ENCODE measurements at places on chromosomes 2 and 18.
A peak's percentile ranks its signal among the peaks of the same experiment; 100 is the strongest.

DNA sequence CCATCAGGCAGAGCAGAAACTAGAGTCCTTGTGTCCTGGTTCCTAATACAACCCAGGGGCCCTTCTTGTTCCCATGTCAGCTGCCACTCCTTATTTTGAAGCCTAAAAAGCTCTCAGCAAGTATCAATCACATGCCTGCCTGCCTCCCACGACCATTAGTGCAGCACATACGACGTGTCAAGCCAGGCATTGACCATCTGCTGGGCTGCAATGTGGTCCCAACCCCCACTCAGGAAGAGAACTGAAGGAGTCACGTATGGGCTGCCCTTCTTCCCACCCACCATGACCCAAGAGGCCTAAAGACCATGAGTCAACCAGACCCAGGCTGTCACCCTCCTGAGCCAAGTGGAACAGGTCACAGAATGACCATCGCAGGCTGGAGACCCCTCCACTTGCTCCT lies 98.8 kb downstream of the KLHL29 start:
- no peak for DNase-seq

DNA sequence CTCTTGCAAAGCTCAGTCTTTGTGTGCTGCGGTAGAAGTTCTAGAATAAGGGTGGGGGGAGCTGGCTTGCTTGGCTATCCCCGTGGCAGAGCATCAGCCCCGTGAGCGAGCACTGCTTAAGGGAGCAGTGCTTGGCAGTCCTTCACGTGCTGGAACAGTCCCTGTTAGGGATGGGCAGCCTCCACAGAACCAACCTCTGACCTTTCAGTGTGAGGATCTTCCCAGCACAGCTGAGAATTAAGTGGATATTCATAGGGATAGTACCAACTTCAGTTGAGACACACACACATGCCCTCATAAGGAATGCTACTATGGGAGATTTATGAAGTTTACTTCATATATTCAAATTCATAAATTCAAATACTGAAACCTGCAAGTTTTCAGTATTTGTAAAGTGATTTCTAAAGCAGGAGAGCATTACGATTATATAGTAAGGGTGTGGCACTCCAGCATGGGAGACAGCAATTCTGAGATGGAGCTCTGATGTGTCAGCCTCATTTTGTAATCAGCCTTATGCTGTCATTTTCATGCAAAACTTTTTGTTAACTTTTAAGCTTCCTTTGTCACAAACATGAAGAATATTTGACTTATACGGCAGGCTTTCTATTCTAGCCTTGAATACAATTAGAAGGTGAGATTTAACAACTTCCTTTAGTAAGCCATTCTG lies 39.5 kb downstream of the ATP9B start:
- DNase-seq: no peak

DNA sequence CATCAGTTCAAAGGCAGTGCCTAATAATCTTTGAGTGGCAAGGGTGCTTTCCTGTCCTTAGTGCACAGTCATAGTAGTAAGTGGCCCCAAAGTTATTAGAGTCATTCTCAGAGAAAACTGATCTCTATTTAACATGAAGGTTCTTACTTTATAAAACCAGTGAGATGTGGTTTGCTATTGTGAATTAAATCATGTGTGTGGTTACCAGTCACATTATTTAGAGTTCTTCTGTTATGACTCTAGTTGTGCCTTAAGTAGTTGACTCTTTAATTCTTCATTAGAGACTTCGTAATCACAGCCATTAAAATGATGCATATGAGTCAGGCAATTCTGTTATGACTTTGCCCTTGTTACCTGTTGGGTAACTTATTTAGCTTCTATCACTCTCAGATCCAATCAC lies 1392.9 kb upstream of the ACVR2A start:
- DNase-seq: peak; percentile 19

GRCh38 chr18:12745095-12745795 lies 42.4 kb downstream of the PSMG2 start:
- DNase-seq: no peak

DNA sequence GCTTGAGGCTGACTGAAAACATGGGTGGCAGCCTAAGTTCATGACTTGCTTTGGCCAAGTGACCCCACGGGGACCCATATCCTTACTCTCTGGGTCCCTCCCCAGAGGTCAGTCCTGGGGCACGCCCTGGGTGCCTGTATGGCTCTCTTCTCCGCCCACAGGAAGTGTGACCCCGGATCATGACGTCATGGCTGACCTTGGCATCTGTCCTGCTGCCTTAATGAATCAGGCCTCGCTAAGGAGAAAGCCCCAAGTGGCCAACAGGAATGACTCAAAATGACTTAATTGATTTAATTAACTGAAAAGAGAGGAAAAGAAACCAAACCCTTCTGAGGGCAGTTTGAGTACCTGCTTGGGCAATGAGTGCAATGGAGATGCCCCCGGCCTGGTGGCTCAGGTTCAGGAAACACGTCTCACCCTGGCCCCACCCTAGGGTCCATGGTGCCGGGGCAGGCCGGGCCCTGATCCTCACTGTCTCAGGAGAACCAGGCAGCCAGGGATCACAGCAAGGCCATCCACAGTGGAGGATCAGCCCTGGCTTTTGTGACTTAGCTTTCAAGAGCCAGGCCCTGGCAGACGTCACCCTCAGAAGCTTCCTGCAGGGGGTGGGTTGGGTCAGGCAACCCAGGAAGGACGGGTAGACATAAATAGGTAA lies 112.0 kb downstream of the CYP26B1 start:
- no peak for DNase-seq

- no peak for DNase-seq
Measured at GRCh38 chr18:54739476-54739875, 88.8 kb upstream of the RAB27B start.

DNA sequence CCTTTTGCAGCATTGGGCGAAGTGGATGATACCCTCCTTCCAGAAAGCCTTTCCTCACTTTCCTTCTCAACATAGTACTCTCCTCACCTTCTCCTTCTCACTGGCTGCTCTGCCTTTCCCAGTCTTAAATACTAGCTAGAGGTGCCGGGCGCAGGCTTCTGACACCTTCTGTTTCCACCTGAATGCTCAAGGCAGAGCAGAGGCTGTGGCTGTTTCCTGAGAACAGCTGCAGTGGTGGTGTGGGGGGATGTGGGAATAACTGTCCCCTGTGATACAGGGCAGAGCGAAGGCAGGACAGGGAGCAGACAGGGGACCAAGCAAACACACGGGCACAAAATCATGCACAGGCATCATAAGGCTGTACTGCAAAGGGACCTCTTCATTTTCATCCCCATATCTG lies 303.1 kb downstream of the SS18 start:
- DNase-seq: no peak

GRCh38 chr2:223214394-223215253 lies 162.6 kb downstream of the KCNE4 start:
- DNase-seq: no peak

DNA sequence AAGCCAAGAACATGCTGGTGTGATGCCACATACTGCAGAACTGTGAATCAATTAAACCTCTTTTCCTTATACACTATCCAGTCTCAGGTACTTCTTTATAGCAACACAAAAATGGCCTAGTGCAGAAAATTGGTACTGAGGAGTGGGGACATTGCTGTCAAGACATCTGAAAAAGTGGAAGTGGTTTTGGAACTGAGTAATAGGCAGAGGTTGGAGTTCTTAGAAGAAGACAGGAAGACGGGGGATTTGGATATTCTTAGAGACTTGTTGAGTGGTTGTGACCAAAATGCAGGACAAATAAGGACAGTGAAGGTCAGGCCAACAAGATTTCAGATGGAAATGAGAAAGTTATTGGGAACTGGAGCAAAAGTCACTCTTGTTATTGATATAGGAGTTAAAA lies 31.3 kb upstream of the CDH2 start:
- DNase-seq: no peak

DNA sequence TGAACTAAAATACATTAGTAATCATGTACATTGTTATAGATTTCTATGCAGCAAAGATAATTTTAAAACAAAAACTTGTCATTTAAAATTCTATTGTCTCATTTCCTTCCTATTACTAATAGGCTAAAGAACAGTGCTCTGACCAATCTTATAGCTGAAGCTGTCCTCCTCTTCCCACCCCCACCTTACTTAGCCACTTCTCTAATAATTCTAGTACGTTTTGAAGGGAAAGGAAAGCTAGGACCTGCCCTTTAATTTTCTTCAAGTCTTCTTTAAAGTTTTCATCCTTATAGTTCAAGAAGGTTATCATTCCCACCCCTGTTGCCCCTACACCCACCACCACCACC lies 121.6 kb downstream of the RBMS1 start:
- DNase-seq: no peak

- DNase-seq: no peak
Measured at GRCh38 chr2:35410431-35411061, 945.0 kb upstream of the CRIM1 start.

- DNase-seq: no peak
Measured at GRCh38 chr2:234269769-234270204, 219.3 kb downstream of the SPP2 start.

DNA sequence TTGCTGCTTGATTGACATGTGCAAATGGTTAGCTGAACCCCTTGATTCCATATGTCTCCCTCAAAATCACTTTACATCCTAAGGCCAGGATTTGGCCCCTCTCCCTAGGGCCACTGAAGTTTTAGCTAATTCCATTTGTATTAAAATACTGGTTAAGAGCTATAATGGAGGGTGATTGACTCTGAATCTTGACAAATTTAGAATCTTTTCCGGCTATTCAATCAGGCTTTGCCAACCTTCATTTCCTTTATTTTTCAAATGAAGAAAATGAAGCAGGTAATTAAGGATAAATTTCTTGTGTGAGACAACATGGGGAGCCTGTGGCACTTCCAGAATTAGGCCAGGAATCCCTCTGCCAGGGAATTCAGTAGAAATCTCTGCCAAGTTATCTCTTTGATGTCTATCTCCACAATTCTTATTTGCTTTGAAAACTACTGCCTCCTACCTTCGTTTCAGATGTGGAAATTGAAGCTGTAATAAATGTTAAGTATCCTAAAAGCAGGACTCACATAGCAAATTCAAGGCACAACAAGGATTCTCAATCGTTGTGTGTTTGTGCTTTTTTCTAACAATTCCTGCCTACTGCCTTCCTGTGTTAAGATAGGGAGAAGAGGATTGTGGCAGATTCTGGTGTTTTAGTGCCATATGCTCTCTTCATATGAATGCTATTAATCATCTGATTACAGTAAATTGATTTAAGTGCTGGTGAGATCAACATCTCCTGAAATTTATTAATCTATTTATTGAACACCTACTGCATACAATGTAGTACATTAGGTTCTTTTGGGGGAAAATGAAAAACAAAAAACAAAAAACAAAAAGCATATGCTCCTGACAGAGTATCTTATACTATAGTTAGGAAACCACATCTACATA lies 47.8 kb upstream of the MAP4K3 start:
- no peak for DNase-seq
